ENCODE measurements at places on chromosomes 5 and 9. TPM values are rescaled to one million over a fixed set of nuclear protein-coding genes. Genes with fewer than 3 reads are reported as not detected.

Gene GPR21
- total RNA-seq = 0.72 TPM

Gene CCDC127
- total RNA-seq = 7.7 TPM

Gene MARVELD2
- 1.8 TPM for total RNA-seq

Gene CPEB4
- 125 TPM for total RNA-seq

Gene FBP2
- total RNA-seq = not detected

Gene CCDC152
- total RNA-seq = 0.77 TPM

Gene ACER2
- 3.4 TPM for total RNA-seq

Gene TRAF2
- 11.4 TPM for total RNA-seq

Gene C9orf50
- total RNA-seq = not detected

Gene ORM2
- not detected for total RNA-seq

Gene NDUFS4
- total RNA-seq = 212 TPM

- DNase-seq = no peak
These were observed 42.6 kb downstream of the HACD4 start for GRCh38 chr9:20988671-20989315.

- peak; percentile 48 for DNase-seq
These were observed 38.5 kb upstream of the SLC44A1 start for GRCh38 chr9:105205787-105206495.

GRCh38 chr5:21684992-21685391 is 1168.2 kb downstream of the CDH12 start:
- DNase-seq = no peak

DNA sequence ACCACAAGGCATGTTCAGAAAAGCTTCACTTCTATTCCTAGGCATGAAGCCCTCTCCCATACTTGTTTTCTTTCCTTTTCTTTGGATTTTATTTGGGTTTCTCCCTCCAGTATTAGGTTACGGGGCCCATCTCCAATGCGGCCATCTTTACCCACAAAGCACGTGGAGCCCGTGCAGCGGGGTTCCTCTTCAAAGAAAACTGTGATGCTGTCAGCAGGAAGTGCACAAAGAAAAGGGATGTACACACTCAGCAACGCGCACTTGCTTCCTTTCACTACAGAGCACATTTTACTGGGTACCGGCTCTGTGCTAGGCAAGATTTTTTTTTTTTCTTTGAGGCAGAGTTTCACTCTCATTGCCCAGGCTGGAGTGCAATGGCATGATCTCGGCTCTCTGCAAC is 106.6 kb downstream of the COL23A1 start:
- peak; percentile 59 for DNase-seq

GRCh38 chr9:95852059-95853032 is 23.1 kb upstream of the ERCC6L2 start:
- DNase-seq = no peak

DNA sequence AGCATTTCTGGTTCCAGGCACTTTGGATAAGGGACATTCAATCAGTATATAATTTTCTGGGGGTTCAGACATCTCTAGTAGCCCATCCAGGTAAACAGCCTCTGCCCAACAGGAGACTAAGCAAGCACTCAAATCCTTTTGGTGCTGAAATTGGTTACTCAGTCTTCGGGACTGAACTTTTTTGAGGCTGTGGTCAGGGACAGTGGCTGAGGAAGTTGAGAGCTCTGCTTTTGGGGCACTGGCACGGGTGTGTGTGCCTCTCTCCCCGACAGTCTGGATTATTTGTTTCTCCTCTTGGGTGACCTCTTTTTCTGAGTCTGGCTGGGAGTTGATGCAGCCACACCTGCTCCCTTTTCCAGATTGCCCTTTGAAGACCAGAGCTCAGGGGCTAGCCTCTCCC is 47.6 kb downstream of the ACER2 start:
- DNase-seq = no peak

GRCh38 chr5:51388488-51389287 is 5.4 kb downstream of the ISL1 start:
- DNase-seq = no peak

- no peak for DNase-seq
These were observed 19.7 kb upstream of the ANKHD1 start for GRCh38 chr5:140381972-140382371.

DNA sequence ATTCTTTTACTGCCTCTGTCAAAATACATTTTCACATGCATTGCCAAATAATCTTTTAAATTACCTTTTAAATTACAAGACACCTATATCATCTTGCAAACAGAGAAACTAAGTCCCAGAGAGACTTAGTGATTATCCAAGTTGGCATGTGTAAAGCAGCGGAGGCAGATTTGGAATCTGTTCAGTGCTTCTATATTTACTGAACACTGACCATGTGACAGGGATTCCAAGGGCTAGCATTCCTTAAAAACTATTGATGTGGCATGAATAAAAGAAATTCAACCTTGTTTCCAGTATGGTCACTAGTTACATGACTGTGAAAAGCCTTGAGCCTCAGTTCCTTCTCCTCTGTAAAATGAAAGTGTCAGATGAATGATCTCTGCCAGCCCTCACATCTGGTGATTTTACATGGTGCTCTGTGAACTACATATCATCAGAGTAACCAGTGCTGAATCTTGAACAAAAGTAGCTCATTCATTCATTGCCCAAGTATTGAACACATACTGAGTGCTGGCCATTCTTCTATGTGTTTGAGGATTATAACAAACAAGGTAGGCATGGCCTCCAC is 71.9 kb upstream of the PPP1R2B start:
- DNase-seq = no peak

- DNase-seq = no peak
These were observed 198.9 kb upstream of the CYLC2 start for GRCh38 chr9:102796244-102796643.

GRCh38 chr5:59817536-59817935 is 76.0 kb downstream of the PDE4D start:
- DNase-seq = no peak

- peak; percentile 49 for DNase-seq
These were observed 184.3 kb downstream of the CTNND2 start for GRCh38 chr5:11719888-11720481.

GRCh38 chr5:122180863-122181548 is 51.7 kb downstream of the ZNF474 start:
- DNase-seq = no peak

- no peak for DNase-seq
These were observed 74.8 kb upstream of the UBTD2 start for GRCh38 chr5:172358345-172358744.

- no peak for DNase-seq
These were observed 215.7 kb upstream of the ELL2 start for GRCh38 chr5:96177303-96177869.

DNA sequence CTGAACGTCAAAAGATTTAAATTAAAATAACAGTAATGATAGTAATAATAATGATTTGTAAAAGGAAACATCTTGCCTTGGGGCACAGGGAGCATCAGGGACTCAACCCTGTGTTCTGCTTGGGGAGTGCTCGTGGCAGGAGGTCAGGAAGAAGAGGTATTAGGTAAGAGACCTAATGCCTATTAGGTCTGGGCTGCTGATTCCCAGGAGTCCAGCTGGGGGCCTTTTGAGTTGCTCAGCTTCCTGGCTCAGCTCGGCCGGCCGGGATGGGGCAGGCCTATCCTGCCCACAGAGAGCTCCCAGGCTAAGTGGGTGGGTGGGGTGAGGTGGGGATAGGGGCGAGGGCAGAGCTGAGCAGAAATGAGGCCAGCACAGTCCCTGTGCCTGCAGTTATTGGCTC is 17.5 kb downstream of the LMX1B start:
- no peak for DNase-seq

DNA sequence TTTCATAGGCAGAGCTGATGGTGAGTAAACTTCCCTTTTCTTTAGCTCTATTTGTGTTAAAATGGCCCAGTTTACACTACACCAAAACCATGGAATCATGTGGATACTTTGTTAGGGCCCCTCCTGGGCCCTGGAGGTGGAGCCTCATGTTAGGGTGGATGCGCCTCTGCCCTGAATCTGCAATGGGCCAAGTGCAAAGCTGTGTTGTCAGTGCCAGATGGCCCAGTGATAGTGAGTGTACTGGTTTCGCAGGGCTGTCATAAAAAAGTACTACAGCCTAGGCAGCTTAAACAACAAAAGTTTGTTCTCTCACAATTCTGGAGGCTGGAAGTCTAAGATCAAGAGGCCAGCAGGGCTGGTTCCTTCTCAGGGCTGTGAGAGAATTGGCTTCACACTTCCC is 64.8 kb downstream of the HSPA4 start:
- DNase-seq = no peak

DNA sequence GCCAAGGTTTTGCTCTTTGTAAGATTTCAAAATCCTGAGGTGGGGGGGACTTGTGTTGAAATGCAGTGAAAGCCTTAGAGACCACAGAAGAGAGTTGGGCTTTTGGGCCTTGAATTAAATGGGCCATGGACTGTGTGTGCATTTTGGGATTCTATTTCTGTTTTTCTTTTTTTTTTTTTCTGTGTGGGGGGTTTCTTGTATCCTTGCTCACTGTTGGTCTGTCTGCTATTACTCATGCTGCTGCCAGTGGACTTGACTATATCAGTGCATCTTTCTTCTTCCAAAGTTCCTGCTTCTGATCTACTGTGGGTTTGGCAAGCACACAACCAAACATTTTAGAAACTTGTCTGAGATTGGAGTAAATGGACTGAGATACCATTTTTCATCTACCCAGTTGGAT is 344.9 kb downstream of the ARL15 start:
- DNase-seq = no peak

DNA sequence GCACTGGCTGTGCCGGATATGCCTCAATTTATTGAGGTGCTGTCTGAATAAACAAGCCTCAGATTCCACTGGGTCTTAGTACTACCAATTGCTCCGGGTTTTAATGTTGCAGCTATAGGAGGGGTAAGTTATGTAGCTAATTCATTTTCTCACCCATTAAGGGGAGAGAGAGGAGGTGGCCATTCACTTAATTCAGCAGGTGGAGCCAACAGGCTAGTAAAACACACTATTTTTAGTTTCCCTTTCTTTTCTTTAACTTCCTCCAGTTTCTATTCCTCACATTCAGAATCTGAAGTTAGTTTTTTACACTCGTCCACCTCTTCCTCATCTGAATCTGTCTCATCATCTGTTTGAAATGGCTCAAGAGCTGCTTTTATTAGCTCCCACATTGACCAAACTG is 105.6 kb upstream of the CDH10 start:
- DNase-seq = no peak

GRCh38 chr5:143924311-143924978 is 112.5 kb downstream of the HMHB1 start:
- DNase-seq = no peak

DNA sequence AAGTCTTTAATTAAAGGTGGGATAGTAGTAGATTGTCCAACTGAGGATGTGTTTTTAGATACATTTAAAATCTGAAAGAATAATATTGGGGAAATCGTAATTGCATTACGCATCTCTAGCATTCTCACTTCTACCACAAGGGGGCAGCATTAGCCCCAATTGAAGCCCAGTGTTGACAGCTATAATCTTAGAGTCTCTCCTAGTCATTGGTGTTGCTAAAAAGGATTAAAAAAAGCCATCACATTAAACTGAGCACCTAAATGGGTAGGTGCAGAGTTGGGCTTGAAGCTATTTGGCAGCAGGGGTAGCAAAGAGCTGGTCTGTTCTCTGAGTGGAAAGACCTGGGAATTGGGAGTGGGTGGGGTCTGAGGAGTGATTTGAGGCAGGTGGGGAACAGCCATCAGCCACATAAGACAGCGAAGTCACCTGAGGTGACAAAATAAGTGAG is 177.2 kb downstream of the OSTF1 start:
- DNase-seq = no peak

DNA sequence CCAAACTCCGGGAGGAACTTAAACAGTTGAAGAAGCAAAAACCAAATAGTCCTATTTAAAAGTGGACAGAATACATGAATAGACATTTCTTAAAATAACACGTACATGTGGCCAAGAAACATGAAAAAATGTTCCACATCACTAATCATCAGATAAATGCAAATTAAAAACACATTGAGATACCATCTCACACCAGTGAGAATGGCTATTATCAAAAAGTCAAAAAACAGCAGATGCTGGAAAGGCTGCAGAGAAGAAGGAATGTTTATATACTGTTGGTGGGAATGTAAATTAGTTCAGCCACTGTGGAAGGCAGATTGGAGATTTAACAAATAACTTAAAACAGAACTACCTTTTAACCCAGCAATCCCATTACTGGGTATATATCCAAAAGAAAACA is 283.0 kb upstream of the IZUMO3 start:
- no peak for DNase-seq

DNA sequence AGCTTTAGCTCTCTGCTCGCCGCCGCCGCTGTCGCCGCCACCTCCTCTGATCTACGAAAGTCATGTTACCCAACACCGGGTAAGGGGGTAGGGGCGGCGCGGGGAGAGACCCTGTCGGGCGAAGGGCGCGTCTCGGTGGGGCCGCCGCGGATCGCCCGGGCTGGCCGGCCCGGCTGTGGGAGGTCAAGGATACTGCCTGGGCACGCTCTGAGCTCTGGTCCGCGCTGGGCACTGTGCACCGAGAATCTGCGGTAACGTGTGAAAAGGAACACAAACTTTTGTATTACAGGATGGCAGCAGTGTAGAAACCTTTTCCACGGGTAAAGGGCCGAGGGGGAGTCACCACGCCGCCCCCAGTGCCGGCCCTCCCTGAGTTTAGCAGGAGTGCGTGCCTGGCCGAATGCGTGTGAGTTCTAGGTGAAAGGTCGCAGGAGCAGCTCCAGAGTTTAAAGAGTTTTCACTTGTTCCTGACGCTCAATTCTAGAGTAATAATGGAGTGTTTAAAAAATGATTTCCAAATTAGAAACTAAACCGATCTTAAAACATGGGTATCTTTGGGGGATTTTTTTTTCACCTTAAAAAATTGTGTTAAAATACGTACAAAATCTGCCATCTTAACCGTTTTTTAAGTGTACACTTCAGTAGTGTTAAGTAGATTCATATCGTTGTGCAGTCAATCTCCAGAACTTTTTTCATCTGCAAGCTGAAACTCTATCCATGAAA is at the start of gene HSDL2:
TSS of gene HSDL2 (plus strand) at position 7 of the 723 bp plus-strand sequence. CDS start at position 63, 56 bp downstream.
- peak; percentile 67 for DNase-seq

DNA sequence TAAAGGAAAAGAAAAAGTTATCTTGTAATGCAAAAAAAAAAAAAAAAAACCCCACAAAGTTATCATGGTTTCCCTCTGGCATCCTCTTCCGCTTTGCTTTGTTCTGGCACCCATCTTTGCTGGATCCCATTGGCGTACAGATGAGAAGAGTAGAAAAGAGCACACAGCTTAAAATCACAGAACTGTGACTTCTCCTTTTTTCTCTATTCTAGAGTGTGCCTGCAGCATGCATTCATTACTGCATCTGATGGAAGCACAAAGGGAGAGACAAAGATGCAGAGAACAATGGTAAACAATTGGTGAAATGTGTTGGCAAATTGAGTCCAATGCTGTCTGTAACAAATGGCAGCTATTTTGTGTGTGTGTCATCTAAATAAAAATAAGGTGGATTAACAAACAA is 440.8 kb upstream of the PIK3R1 start:
- no peak for DNase-seq

Measured in left ventricle myocardium superior (tissue), 1 donor.